ENCODE measurements at places on chromosomes 7 and 10.
A peak's percentile ranks its signal among the peaks of the same experiment; 100 is the strongest.

DNA sequence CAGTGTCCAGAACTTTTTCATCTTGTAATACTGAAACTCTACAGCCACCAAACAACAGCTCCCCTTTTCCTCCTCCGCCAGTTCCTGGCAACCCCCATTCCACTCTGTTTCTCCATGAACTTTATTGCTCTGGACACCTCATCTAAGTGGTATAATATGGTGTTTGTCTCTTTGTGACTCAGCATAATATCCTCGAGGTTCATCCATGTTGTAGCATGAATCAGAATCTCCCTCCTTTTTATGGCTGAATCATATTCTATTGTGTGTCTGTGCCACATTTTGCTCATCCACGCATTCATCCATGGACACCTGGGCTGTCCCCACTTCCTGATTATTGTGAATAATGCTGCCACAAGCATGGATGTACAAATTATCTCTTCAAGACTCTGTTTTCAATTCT lies 124.4 kb upstream of the FGFR2 start:
- no peak for DNase-seq

DNA sequence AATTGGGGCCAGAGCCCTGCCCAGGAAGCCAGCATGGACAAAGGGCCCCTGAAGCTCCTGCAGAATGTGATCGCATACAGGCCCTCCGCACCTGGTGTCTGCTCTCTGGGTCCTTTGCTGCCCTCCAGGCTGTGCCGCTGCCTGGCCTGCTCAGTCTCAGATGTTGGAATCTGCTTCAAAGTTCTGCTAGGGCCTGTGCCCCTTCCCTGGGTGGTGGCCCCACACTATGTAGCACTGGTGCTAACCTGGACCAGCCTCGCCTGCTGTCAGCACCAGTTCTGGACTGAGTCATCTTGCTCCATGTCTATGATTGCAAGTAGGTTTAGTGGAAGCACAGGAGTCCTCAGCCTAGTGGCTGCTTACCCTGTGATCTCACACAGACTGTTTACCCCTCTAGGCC lies 6.3 kb downstream of the MAT1A start:
- DNase-seq, result no peak

DNA sequence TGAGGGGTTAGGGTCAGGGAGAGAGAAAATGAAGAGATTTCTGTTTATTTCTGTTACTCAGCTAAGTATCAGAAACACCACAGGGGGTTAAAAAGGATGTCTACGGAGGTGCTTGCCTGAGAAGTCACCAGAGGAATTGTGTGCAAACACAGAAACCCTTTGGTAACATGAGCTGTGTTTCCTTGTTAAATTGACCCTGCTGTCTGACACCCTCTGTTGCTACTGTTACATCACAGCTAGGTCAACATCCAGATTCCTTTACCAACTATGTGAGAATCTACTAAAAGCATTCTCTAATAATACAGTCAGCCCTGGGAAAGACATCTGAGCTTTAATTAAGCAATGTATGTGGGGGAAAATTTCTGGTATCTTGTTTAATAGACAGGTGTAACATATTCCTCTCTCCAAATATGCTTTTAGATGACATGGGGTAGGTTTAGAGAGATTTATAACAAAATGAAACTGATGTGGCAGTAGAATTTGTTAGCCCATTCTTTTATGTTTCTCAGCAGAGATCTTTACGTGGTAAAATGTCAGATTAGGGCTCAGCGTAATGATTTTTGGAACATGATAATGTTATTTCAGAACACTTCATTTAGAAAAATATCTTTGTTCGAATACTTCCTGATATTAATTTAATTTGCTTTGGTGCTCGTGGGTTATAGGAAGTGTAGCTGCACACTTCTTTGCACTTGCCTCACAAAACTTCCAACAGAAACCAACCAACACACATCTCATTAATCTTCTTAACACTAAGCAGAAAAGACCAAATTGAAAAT lies 168.0 kb upstream of the AHR start:
- peak; percentile 76 for DNase-seq

- DNase-seq, result no peak
These were observed 55.1 kb downstream of the UNCX start for GRCh38 chr7:1287752-1288201.

GRCh38 chr7:94394437-94395140 lies at the start of gene COL1A2:
COL1A2 (plus strand) TSS chr7:94394895; CDS start chr7:94395032, 137 bp downstream.
- DNase-seq, result no peak

DNA sequence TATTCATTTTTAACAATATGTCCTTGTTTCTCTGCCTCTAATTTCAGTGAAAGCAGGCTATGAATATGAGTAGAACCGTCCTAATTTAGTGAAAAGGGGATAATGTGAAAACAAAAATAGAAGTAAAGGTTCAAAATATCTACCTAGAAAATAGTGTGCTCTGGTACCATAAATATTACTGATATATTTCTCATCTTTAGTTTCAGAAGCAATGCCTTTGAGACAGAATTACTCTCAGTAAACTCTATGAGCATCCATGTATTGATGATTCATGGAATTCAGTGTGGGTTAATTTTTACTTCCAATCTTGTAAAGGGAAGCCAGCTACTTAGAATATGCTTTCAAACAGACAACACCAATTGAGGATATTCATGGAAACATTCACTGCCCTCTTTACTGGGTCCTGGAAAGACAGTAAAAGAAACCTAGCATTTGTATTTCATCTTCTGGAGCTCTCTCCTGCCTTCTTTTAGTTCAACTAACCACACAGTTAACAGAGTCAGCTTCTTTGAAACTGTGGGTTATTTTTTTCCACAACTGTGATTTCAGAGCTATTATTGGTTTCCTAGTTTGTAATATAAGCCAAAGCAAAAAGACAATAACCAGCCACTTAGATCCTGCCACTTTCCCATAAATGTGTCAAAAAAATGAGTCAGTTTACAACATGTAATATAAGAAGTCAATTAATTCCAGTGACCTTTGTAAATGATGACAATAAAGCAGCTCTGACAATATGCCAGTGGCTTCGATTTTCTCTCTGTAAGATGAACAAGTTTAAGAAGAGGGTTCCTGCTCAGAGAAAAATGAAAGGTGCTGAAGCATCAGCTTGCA lies 1.7 kb downstream of the LRRN3 start:
- no peak for DNase-seq

DNA sequence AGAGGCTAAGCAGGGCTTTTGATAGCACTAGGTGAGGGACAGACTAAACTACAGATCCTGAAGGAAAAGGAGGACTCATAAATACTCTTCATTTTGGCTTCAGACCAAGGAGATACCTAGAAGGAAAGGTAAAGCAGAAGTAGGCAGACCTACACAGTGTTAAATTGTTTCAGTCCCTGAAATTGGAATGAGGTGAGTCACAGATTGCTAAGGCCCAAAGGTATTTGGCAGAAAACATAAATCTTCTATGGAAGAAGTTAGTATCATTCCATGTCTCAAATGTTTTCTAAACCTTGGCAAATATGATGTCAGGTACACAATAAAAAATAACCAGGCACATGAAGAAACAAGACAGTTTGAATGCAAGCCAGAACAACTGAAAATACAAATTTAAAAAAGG lies 30.0 kb downstream of the MTERF1 start:
- peak; percentile 80 for DNase-seq

DNA sequence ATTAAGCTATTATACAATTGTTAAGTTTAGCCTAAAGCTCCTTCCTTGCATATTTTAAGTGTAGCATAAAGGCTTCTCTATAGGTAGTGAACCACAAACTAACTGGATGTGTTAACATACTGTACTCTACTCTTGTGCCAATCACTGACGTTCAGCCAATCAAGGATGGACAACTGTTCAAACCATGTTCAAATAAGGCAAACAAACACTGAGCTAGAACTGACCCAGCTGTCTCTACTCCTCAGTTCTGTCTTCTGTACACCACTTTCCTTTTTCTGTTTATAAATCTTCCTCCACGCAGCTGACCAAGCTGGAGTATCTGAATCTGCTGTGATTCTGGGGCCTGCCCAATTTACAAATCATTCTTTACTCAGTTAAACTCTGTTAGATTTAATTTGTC lies 188.7 kb upstream of the MBL2 start:
- DNase-seq, result no peak

GRCh38 chr7:11437994-11438393 lies 394.0 kb downstream of the THSD7A start:
- DNase-seq, result no peak

DNA sequence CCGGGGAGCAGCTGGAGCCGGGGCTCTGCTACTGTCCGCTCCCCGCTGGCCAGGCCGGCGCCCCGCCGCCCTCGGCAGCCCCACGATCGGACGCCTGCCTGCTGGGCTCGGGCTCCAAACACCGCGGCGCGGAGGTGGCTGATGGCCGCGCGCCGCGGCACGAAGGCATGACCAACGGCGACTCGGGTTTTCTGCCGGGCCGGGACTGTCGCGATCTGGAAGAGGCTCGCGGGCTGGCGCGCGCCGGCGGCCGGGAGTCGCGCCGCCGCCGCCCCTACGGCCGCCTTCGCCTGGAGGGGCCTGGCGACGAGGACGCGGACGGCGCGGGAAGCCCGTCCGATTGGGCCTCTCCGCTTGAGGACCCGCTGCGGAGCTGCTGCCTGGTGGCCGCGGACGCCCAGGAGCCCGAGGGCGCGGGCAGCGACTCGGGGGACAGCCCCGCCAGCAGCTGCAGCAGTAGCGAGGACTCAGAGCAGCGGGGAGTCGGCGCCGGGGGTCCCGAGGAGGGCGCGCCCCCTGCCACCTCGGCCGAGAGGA lies 570 bp downstream of the TBC1D12 start:
- DNase-seq, result peak; percentile 58

GRCh38 chr7:43562383-43562782 lies 20.5 kb upstream of the STK17A start:
- no peak for DNase-seq

DNA sequence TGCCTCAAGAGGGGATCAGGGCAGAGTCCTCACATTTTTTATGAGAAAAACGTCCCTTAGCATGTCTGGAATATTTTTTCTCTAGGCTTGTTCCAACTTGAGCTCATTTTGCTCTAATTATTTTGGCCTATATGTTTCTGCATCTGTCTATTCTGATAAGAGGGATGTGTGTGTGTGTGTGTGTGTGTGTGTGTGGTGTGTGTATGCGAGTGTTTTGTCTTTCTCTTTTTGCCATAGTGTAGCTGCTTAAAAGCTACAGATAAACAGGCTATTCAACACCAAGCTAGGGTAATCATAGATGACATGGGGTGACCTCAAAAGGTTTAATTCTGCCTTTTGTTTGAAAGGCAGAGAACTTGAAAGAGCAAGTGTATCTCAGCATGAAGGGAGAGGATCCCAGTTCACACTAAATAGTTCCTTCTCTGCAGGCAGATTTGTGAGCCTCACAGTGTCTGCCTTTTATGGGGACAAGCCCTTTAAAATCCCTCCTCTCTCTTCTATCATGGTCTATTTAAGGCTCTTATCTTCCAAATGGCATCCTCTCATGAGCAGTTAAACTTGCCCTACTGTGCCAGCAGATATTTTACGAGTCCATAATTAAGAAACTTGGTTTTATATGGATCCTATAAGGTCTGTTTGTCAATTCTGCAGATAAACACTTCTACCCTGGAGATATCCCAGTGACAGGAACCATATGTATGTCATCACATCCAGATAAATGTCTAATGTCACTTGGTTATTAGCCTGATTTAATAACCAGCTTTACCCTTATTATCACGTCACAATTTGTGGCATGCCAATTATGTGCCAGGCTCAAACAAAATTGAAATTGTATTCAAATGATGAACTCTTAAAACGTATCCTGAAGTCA lies 202.9 kb upstream of the MTPN start:
- DNase-seq, result no peak

GRCh38 chr10:11437391-11438142 lies 173.9 kb downstream of the USP6NL start:
- DNase-seq, result no peak

DNA sequence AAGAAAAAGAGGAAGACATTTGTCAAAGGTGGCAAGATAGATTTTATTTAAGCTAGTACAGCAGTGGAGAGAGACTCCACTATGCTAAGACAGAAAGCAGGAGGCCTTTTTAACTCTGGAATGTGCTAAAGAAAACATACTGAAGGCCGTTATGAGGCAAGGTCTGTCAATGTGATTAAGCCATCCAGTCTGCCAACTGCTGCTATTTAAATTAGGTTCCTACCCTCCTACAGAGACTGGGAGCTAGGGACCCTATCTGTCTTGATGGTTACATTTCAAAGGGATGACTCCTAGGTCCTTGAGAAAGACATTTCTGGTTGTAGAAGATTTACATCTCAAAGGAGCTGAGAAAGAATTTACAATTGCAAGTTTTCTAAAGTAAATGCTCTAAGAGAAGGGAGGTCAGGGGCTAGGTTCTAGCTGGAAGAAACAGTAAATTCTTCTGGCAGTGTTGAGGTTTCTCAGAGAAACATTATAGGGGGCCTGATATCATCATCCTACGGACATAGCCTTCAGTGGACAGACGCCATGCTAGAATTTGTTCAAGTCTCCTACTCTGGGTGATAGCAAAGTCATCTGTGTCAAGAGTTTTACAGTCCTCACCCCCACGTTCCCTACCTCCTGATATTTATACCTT lies 211.6 kb downstream of the PHF14 start:
- DNase-seq, result no peak

- no peak for DNase-seq
These were observed 35.0 kb upstream of the IL15RA start for GRCh38 chr10:6012121-6012905.

DNA sequence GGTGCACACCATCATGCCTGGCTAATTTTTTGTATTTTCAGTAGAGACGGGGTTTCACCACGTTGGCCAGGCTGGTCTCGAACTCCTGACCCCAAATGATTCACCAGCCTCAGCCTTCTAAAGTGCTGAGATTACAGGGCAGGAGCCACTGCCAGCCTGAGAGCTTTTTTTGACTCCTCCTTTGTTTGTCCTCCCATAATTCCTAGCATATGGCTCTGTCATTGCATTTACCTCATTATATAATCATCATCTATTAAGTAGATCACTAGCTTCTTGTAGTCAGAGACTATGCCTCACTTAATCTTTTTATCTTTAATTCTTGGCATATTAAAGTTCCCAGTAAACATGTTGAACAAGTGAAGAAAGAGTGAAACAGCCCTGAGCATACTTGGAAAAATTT lies 82.1 kb downstream of the CPEB3 start:
- no peak for DNase-seq

DNA sequence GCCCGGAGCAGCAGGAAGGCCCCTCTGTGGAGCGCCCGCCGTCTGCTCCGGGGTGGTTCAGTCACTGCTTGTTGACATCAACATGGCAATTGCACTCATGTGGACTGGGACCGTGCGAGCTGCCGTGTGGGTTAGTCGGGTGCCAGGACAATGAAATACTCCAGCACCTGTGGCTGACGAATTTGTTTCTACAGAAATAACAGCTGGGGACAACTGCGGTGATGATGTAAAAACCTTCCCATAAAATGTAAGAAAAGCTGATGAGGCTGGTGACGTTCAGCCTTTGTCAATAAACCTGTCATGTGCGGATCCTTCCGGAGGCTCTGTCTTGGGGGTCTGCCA lies 5.6 kb downstream of the GPER1 start:
- no peak for DNase-seq

Measured in kidney glomerular epithelial cell (primary cell).